ENCODE measurements at places on chromosomes 3 and 15.

GRCh38 chr3:147900851-147901250 is 491.7 kb downstream of the ZIC1 start:
- DNase-seq = no peak

DNA sequence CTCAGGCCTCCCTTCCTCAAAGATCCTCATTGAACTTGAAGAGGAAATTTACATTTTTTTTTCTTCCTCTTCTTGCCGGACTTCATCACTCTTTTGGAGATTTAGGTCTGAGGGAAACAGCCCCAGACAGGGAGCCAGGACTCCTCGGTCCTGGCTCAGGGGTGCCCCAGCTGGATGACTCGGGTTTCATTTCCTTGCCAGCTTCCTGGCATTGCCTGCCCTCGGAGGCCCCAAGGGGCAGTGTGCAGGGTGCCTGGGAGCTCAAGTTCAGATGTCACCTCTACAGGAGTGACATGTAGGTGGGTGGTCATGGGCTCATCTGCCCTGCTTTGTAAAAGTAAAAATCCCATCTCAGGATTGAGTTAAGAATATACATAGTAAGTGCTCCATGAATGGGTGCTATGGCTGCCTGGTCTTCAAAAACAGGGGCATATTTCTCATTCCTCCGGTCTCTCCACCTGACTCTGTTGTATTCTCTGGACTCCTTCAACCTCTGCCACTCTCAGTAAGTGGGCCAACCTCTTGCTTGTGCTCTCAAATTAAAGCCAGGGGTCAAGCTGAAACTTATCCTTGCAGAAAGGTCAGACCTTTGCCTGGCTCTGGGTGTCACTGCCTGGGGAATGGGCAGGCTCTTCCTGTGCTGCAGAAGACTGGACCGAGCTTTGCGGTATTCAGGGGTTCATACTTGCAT is 51.8 kb downstream of the SMAD6 start:
- DNase-seq = no peak

DNA sequence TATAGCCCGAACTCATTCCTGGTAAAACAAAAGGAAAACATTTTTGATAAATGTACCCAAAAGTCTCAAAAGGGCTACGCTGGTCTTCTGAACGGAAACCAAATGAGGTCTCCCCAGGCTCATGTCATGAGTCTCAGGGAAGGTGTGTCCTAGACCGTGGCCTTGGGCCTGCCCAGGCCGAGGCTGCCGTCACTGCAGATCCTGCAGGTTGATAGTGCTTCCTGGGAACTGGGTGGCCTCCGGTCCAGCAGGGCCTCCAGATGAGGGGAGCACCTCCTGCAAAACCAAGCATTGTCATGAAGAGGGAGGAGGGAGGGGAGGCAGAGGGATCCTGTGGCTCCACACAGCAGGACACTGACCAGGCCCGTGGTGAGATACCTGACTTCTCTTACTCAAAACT is 37.5 kb downstream of the ZXDC start:
- DNase-seq = no peak

GRCh38 chr3:142705198-142705597 is 18.6 kb upstream of the TRPC1 start:
- DNase-seq = no peak

- DNase-seq = no peak
These were observed 7.9 kb upstream of the OR4F6 start for GRCh38 chr15:101795455-101795854.

DNA sequence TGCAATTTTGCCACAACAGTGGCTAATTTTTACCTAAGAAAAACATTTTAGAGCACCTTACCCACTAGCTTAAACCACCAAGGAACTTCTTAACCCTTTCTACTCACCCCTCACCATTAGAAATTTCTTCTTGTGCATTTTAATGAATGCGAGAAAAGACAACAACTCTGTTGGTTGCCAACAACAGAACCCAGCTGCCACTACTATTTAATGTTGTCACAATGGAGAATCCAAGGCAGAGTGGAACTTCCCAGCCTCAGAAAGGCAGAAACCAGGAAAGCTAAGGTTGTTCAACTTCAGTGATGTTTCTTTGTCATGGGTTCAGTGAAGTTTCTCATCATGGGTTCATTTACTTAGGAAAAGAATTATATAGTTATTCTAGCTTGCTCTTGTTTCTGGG is 325.2 kb upstream of the ARL6 start:
- DNase-seq = no peak

- DNase-seq = no peak
These were observed 12.4 kb downstream of the GNB4 start for GRCh38 chr3:179438841-179439240.

DNA sequence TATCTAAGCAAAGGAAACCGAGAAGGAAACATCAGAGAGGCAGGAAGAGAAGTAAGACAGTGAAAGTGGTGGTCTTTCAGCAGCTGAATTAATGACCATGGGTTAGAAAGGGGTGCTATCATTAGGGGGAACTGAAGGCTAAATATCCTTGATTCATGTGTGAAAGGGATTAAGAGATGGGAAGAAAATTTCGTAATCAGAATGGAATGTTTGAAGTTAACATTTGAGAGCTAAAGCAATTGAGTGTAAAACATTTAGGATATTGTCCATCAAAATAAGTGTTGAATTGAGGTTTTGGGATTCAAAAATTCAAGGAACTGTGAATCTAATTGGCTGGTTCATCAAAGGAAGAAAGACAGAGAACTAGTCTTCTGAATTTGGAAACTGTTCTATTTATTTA is 4.1 kb upstream of the ECT2 start:
- no peak for DNase-seq

DNA sequence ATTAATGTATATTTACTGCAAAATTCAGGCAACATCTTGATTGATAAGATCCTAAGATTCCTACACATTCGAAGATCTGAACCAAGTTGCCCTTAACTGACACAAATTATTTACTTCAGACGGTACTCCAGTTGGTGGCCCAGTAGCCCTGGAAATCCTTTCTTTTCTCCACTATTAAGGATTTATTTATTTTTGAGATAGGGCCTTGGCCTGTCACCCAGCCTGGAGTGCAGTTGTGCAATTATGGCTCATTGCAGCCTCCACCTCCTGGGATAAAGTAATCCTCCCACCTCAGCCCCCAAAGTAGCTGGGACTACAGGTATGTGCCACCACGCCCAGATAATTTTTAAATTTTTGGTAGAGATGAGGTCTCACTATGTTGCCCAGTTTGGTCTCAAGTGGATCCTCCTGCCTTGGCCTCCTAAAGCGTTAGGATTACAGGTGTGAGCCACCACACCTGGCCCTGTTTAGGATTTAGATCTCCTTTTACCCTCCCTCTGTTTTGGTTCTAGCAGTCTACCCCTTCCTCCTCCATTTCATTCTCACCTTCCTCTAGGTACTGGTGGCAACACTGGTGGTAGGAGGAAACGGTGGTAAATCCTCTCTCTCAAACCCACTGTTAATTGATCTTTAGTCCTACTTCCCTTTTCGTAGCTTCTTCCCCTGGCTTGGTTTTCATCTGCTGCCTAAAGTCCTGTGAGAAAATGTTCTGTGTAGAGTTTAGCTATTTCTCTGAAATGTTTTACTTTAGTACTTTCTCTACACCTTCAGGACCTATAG is 12.7 kb upstream of the ZNF609 start:
- DNase-seq = no peak

DNA sequence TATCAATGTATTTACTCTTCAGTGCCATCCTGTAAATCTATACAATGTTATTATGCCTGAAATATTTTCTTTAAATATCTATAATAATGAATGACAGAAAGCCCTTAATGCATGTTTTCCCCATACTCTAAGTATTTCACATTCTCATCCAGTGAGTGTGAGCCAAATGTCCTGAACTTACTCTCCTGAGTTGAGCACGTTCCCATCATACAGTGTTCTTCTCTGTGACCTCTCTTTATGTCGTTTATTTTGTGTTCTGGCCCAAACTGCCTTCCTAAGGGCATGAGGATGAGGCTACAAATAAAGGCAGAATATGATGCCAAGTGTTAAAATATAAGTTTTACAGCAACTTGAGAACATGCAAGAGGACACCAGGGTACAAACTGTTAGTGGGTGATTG is 3.3 kb downstream of the OSBPL10 start:
- DNase-seq = no peak

- no peak for DNase-seq
These were observed 45.5 kb upstream of the SLC6A11 start for GRCh38 chr3:10770547-10770946.

DNA sequence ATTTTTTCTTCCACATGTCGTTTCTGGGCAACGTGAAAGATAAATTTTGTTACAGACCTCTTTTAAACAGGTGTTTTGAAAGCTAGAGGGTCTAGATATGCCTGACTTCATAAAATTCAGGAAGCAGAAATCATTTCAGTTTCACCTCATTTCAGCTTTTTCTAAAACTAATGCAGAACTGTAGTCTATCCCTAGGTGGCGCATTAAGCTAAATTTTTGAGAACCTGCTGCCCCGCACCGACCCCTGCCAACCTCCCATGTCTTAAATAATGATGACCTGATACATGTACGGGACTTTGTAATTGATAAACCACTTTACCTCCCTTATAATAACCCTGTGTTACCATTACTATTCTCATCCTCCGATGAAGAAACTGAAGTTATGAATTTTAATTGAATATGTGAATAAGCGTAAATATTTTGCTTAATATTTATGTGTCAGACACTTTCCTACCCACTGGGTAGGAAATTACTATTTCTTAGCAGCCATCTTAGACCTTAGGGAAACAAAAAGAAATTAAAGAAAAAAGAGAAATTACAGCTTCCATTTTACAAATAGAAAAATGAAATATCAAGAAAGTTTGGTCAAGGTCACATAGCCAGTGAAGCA is 78.7 kb upstream of the GCNT3 start:
- DNase-seq = peak; percentile 24

DNA sequence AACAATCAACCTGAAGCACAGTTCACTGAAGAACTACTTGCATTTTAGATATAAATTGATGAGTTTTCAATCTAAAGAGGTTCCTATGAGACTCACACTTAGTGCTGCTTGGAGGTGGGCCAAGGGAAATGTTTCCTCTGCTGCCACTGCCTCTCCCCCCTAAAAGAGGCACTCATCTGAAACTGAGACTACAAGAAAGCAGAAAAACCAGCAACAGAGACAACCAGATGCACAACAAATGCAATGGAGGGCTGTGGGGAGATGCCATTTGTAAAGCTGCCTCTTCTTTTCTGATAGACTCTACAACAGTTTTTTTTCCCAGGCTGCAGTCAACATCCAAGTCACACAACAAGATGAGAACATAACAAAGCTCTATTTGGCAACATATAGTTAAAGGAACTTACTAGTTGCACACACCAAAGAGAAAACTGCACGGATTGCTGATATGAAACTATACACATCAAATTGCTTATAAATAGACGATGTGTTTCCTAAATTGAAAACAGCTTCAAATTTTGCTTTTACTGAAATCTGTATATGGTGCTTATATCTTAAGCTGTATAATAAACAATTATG is 11.0 kb downstream of the TSPAN3 start:
- no peak for DNase-seq

Measured in activated naive CD4-positive, alpha-beta T cell treated with anti-CD3 and anti-CD28 coated beads, Interleukin-2, amount 50 U/mL, for 16 hours (primary cell).